ENCODE measurements at places on chromosomes 4 and X.
A peak's percentile ranks its signal among the peaks of the same experiment; 100 is the strongest.

- no peak for DNase-seq
These were observed 32.6 kb upstream of the NKX6-1 start for GRCh38 chr4:84531689-84532088.

- no peak for DNase-seq
These were observed 81.5 kb downstream of the ATP10D start for GRCh38 chr4:47566566-47566965.

DNA sequence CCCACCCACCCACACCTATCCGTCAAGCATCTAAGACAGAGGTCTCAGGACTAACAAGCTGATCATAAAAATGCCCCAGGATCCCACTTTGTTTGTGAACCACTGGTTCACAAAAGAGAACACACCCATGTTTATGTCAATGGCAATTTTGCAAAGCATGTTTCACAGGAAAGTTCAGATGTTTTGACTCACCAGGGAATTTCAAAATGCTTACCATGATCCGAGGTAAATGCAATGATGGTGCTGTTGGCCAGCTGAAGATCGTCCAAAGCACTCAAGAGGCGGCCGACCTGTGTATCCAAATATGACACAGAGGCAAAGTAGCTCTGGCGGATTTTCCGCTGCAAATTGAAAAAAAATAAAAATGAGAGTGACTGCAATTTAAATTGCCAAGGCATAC lies 15.0 kb downstream of the IDS start:
- DNase-seq = no peak

DNA sequence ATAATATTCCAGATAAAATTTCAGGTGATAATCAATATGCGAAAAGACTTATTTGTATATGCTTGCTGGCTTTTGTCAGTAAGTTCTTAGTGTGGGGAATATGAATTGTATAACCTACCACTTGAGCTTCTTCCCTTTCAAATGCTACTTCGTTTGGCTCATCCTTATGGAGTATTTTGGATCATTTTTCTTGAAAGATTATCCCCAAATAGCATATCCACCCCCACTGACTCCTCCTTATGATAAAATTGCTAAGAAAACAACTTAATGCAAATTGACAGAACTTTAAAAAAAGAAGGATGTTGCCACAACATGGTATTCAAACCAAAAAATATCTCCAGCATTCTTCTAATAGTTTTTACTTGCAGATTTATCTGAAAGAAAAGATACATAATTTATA lies 393.3 kb downstream of the PPP3CA start:
- DNase-seq = no peak

- DNase-seq = no peak
These were observed 167.4 kb upstream of the FAM47A start for GRCh38 chrX:34299451-34299967.

DNA sequence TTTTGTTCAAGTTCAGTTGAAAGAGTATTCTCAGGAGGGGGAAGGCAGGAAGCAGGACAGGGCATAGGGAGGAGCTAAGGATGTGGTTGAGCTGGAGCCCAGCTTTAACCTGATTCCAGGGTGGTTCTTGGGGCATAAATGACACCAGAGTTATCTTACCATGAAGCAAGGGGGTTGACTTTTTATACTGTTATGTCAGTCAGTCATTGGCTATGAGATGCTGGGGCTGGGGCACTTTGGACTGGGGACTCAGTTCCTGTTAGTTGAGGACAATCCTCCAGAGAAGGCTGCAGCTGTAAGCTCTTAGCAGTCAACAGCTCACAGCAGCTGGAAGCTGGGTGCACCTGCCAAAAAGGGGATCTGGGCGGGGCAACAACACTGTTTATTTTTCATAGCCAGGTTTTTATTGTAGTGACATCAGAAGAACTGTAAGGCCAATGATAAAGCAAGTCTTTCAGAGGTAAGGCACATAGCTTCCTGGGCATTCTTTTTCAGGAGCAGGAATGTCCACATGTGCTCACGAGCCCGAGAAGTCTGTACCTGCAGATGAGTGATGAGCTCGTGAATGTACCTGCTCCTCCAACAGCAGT lies 78.5 kb downstream of the MID1IP1 start:
- no peak for DNase-seq

DNA sequence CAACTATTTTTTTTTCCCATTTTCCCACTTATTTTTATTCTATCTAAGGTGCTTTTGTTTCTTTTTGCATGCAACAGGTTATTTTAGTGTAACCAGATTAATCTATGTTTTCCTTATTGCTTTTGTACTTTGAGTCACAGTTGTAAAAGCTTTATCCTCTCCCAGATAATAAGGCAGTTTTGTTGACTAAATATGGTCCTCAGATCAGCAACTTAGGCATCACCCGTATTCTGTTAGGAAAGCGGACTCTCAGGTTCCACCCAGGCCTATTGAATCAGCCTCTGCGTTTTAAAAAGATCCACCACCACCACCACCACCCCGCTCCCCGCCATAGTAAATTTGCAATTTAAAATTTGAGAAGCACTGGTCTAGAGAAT lies 58.6 kb upstream of the USP9X start:
- DNase-seq = no peak

GRCh38 chr4:27007507-27007906 lies 146.9 kb downstream of the STIM2 start:
- DNase-seq = no peak

GRCh38 chr4:37934096-37934495 lies 26.1 kb upstream of the PTTG2 start:
- no peak for DNase-seq

DNA sequence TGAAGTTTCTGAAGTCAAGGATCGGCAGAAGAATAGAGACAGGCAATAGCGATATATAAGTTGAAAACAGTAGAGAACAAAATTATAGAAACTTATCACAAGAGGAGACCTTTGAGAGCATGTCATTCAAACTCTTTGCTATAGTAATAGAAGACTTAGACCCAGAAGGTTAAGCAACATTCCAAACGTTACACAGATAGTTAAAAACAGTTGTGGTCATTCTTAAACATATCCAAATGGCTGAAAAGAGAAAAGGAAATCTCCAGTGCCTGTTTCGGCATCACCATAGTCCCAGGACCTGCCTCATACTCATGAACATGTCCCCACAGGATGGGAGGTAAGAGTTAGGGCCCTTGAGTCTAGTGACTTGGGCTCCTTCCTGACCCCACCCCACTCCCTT lies 258.1 kb upstream of the NOCT start:
- DNase-seq = no peak

- no peak for DNase-seq
These were observed 11.5 kb downstream of the CTAG1A start for GRCh38 chrX:154596290-154596929.

GRCh38 chr4:129094347-129094746 lies 1.0 kb upstream of the SCLT1 start:
- DNase-seq = no peak

DNA sequence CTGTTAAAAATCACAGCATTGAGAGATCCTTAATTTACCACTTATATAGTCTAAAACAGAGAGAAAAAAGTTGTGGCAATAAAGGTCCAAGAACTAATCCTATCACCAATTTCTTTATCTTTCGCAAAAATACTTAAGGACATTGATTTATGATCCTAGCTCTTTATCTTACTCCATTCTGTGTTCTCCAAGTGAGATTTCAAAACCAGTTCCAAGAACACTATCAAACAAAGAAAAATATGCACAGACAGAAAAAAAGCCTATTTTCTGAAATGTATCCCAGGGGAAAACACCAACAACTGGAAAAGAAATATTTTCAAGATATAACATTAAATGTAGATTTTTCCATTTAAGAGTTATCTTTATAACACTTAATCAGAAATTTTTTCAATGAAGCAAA lies 172.8 kb downstream of the APBB2 start:
- DNase-seq = no peak

- no peak for DNase-seq
These were observed 8.1 kb upstream of the MRPL1 start for GRCh38 chr4:77854431-77855111.

GRCh38 chr4:48902266-48902665 lies 4.3 kb downstream of the OCIAD2 start:
- no peak for DNase-seq

- DNase-seq = no peak
These were observed 31.1 kb downstream of the RAB28 start for GRCh38 chr4:13452927-13453579.

GRCh38 chr4:7166981-7167700 lies 25.2 kb upstream of the SORCS2 start:
- no peak for DNase-seq

- DNase-seq = no peak
These were observed 57.7 kb upstream of the PASD1 start for GRCh38 chrX:151505796-151506195.

DNA sequence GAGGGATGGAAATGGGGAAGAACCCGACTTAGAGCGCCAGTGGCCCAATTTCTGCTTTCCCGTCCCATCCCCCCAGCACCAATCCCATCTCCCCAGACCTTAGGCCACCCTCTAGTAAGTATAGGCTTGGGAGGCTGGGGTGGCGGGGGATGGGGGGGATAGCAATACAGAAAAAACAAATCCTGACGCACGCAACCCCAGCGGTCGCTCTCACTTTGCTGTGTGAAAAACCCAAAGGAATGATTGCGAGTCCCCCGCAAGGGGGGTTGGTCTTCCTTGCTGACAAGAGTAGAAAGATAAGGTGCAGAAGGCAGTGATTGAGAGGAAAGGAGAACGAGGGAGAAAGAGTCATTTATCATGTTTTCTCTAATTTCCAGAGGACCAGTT lies 863 bp downstream of the CPE start:
- DNase-seq = no peak

DNA sequence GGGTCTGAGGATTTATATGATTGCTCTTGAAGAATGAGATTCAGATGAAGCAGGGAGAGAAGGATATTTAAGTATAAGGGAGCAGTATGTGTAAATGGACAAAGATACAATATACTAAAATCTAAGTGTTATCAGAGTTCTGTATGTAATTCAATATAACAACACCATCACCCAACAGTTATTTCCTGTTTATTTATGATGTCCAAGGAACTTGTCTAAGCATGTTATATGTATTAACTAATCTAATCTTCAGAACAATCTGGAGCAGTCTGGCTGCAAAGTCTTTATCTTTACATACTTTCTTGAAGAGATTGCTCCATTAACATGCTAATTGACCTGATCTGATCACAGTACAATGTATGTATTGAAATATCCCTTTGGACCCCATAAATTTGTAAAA lies 203.8 kb upstream of the WDFY3 start:
- DNase-seq = no peak

GRCh38 chrX:111823128-111823527 lies 52.9 kb upstream of the TRPC5OS start:
- DNase-seq = no peak

DNA sequence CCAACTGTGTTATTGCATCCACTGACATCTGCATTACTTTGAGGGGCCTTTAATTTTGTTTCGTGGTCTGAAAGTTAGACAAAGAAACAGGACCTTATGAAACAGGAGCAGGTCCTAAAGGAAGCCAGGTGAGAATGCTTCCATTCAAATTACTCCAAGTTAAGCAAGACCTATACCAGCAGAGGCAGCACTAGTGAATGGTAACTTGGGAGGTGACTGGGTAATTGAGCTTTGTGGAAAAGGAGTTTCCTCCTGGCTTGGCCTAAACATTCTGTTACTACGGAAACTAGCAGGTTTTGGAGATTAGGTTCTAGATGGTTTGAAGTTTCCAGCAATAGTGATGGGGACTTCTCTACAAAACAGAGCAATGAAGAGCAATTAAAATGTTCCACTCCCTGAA lies 173.5 kb downstream of the NKX6-1 start:
- no peak for DNase-seq

- no peak for DNase-seq
These were observed 10.3 kb downstream of the ZDHHC9 start for GRCh38 chrX:129833153-129833990.

DNA sequence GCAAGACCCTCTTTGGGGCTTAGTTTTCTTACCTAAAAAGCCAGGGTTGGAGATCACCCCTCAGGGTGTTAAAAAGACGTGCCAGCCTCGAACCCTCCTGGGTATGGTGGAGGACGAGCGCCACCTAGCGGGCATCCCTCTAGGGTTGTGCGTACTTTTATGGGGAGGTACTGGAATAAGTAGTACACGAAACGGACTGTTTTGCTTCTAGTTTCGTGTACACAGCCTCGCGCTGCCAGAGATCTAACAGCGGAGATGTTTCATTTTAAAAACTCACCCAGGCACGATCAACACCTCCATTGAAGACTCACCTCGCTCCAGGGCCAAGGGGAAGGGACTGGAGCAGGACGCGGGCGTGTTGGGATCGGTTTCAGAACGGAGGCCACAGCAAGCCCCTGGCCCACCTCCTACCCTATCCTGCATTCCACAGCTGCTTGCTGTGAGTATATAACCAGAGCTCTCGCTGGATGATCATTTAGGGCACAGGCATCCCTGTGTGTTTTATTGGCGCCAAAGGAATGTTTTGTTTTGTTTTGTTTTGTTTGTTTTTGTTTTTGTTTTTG lies 4.8 kb upstream of the NKX3-2 start:
- peak; percentile 62 for DNase-seq

DNA sequence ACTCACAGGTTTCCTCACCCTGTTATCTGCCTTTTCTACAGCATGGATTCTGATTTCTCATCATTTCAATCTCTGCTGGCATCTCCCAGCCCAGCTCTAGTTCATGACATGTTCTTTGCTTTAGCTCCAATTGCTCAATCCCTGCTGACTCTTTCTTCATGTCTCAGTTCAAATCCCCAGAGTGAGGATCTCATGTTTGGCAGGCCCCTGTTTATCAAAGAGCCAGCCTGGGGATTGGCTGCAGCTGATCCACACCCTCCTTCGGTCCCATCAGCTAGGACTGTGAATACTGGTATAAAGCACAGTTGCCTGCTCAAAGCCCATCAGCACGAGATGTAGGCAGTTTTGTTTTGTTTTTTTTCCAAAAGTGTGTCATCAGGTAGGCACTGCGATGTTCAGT lies 14.4 kb upstream of the CC2D2A start:
- no peak for DNase-seq

- DNase-seq = no peak
These were observed 63.1 kb downstream of the SLC10A7 start for GRCh38 chr4:146458594-146458993.

- DNase-seq = no peak
These were observed 282.1 kb downstream of the BCOR start for GRCh38 chrX:39815631-39816030.

DNA sequence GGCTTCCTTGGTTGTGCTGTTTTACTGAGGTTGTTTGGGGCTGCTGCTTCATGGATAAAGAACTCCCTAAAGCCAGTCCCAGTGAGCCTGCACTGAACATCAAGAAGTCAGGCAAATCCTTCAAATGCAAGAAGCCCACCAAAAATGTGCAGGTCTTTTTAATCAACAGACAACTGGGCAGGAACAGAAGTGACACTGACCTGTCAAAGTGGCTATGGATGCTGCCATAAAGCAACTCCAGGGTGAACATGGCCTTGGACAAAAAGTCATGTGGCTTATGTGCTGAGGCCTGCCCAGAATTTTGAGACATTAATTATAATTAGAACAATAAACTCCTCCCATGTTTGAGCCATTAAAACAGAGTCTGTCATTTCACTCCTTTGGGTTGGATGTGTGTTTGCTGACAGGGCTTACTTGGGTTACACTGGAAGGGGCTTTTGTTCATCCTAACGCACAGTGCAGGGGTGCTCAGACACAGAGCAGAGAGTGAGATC lies at the start of gene ETDC:
TSS of gene ETDC (plus strand) at position 51 of the 494 bp plus-strand sequence. CDS start at position 51, 0 bp downstream.
- DNase-seq = no peak

All from right lung (tissue), 10 donors.